Anterior cingulate cortex (tissue), 58 donors: ENCODE measurements at places on chromosomes 1 and 21.
A peak's percentile ranks its signal among the peaks of the same experiment; 100 is the strongest.

GRCh38 chr1:246781212-246781611 is 57.0 kb downstream of the SCCPDH start:
- no peak for DNase-seq

GRCh38 chr1:112579801-112580510 is 39.0 kb downstream of the ST7L start:
- no peak for DNase-seq

- DNase-seq, result no peak
Observed at GRCh38 chr1:181219938-181220337, 131.4 kb downstream of the IER5 start.

GRCh38 chr1:145886816-145887215 is 1.1 kb upstream of the ANKRD35 start:
- no peak for DNase-seq

DNA sequence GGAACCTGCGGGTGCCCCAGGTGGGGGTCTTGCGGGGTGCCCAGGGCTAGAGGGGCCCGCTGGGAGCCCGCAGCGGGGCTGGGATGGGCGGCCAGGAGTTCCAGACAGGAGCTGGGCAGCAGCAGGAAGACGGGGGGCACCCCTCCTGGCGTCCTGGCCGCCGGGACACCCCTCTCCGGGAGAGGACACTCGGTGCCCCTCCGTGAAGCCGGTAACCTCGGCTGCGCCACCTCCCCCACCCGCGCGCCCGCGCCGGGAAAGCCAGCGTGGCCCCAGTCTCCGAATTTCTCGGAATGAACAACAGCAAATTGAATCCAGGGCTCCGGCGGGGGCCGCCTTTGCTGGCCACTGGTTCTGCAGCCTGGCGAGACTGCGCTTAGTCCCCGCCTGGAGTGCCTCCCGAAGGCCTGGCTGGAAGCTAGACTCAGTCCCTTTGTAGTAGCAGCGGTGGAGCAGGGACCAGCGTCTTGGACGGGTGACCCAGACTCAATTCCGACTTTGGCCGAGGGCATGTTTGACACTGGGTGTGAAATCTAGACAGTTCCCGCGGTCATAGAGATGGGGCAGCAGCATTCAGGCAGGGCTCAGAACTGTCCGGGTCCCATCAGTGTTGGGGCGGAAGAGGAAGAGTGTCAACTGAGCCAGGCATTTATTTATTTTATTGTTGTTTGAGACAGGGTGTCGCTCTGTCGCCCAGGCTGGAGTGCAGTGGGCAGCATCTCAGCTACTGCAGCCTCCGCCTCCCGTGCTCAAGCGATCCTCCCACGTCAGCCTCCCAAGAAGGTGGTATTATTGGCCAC is 773 bp downstream of the IFNGR2 start:
- DNase-seq, result peak; percentile 36
